ENCODE measurements at places on chromosomes 6 and 20.

- DNase-seq, result no peak
Measured at GRCh38 chr6:100382031-100382430, 82.7 kb downstream of the SIM1 start.

GRCh38 chr6:106059331-106059730 is 26.8 kb upstream of the PRDM1 start:
- no peak for DNase-seq

GRCh38 chr6:31354864-31355582 is 2.0 kb downstream of the HLA-B start:
- peak; percentile 36 for DNase-seq

GRCh38 chr6:157646012-157646411 is 177.0 kb upstream of the SNX9 start:
- no peak for DNase-seq

DNA sequence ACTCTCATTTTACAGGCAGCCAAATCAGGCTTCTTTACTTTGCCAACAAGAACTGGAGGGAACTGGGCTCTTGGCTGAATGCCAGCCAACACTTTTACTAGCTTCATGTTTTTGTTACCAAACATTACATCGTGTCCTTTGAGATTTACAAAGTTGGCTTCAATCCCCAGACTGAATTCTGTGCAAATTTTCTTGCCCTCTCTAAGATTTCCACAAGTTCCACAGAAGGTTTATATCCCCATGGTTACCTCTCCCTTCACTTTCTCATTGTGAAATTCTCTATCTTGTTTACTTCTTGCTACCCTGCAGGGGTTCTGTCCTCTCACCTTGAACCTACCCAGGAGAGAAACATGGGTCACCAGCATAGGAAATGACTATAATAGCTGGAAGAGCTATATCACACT is 37.6 kb upstream of the PLCB1 start:
- no peak for DNase-seq

GRCh38 chr6:137282254-137282653 is 63.1 kb upstream of the IFNGR1 start:
- no peak for DNase-seq

DNA sequence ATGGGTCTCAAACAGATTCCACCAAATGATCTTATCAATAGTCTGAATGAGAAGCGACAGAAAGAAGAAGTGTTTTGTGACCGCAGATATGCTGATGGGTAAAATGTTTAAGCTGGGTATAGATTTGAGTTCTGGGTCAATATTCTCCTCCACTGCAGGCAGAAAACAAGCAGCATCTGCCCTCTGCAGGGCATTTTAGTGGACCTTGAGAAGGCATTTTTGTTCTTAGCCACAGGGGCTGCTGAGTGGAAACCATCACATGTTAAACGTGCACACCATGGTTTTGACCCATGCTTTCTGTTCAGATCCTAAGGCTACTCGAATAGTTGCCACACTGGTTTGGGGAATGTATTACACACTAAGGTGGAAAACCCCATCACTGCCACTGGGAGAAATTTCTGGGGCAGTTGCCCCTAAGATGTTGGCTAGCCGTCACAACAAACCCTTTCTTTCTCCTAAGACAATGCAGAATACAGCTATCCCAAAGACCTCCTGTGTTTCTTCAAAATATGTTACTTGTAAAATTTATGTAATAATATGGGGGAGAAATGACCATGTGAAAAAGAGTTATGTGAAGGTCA is 5.5 kb downstream of the POU3F2 start:
- DNase-seq, result no peak

DNA sequence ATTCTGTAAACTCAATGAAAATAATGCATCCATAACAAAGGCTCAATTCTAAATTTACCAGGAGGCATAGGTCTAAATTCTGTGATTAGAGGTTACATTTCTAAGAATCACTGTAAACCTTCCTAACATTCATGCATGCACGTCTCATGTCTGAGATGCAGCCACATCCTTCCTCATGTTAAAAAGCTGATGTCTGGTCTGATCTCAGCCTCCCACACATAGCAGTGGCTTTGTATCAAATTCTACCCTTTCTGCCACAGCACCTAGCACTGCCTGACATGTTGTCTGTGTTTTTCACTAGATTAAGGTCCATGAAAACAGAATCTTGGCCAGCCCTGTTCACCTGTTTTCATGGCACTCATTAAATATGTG is 171.1 kb downstream of the WDR27 start:
- no peak for DNase-seq

DNA sequence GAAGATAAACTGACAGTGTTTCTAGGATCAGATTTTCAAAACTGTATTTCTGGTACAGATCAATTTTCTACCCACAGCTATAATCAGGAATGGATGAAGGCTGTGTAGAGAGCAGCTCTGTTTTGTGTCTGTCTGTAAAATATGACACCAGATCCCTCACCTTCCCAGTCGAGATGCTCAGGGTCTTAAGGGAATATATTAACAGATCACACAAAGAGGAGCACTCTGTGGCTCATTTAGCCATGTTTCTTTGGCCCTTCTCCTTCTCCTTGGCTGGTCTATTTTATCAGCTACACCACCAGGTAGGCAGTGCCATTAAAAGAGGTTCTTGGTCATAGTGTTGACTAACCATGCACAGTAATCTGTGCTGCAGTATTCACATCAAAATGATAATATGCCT is 82.6 kb downstream of the PREP start:
- no peak for DNase-seq

DNA sequence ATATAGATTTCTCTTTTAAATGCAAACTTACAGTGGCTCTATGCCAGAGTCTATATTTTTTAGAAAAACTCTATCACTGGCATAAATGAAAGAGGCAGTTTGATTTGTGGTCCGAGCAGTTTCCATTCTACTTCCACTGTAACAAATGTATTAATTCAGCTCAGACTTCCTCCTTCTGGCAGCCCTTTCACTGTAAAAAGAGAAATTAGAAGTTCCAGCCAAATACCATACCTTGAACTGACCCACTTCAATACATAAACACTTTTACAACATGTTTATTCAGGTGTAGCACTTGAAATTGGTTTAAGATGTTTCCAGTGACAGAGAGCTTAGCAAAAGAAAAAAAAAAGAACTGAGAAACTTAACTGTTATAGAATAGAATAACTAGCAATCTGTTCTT is 99.3 kb downstream of the BMP5 start:
- DNase-seq, result no peak

All from activated T-cell treated with anti-CD3 and anti-CD28 coated beads, Interleukin-2, amount 50 U/mL, for 1 hour (primary cell).